Right forelimb (tissue), 1 donor: ENCODE measurements at places on chromosomes 4 and X.

GRCh38 chr4:110198049-110198434 lies 373 bp downstream of the ELOVL6 start:
- peak; percentile 64 for DNase-seq

GRCh38 chrX:12770440-12770839 lies 20.8 kb upstream of the PRPS2 start:
- no peak for DNase-seq

- DNase-seq: no peak
Observed at GRCh38 chr4:163603257-163603656, 108.8 kb downstream of the TMA16 start.

DNA sequence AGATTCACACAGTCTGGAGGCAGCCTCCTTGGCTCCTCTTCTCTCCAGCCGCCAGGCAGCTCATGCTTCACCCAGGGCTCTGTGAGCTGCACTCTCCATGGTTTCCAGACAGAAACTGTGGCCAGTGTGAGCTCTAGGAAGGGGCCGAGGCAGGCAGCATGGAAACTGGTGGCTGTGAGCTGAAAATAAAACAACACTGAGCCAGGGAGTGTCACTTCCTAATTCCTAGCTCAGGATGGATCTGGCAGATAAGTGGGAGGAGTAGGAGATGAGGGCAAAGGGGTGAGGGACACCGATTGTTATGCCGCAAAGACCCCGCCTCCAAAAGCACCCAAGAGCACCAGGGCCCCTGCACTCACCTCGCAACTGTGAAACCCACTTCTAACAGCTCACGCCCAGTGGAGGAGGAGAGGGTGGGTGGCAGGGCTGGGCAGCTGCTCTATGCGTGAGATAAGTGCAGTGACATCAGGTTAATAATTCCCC lies 69.8 kb downstream of the FHDC1 start:
- no peak for DNase-seq

- no peak for DNase-seq
Observed at GRCh38 chr4:181761156-181761555, 482.0 kb upstream of the TENM3 start.

- DNase-seq: no peak
Observed at GRCh38 chr4:80360900-80361299, 25.4 kb downstream of the CFAP299 start.

DNA sequence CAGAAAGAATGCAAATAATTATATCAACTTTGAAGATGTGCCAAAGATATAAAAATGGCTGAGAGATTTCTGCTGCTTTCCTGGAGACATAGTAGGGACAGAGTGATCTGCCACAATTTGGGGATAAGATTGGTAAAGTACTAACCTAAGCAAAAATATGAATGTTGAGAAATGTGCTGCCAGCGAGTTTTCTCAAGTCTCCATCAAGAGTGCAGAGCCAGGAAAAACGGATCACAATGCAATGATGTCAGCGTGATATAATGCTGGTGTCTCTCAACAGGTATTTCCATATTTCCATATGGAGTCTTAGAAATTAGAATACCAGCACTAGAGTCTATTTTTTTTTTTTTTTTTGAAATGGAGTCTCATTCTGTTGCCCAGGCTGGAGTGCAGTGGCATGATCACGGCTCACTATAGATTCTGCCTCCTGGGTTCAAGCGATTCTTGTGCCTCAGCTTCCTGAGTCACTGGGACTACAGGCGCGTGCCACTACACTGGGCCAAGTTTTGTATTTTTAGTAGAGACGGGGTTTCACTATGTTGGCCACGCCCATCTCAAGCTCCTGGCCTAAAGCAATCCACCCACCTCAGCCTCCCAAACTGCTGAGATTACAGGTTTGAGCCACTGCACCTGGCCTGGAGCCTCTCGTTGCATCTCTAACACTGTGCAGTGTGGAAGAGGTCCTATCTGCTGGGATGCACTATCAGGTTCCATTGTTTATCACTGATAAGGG lies 893.5 kb downstream of the TRIML1 start:
- no peak for DNase-seq

GRCh38 chrX:69088171-69088938 lies 76.9 kb downstream of the PJA1 start:
- peak; percentile 65 for DNase-seq

DNA sequence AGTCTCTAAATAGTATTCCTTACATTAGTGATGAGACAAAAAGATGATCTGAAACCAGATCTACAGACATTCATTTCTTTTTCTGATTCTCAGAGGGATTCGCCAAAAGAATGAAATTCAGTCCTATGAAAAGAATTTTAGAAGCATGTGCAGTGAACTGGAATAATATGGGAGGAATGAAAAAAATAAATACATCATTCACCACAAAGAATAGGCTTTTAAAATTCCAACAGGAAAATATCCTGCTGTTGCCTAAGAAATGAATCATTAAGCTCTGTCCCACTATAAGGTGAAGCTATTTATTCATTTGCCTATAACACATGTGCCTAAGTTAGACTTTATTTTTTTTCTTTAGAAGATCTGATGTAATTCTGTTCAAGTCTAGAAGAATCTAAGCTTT lies 165.9 kb downstream of the IL15 start:
- DNase-seq: no peak
